Esophagus squamous epithelium (tissue), 5 donors: ENCODE measurements at places on chromosomes 12 and 14.

- no peak for DNase-seq
Measured at GRCh38 chr14:75711105-75711795, 50.2 kb downstream of the TTLL5 start.

DNA sequence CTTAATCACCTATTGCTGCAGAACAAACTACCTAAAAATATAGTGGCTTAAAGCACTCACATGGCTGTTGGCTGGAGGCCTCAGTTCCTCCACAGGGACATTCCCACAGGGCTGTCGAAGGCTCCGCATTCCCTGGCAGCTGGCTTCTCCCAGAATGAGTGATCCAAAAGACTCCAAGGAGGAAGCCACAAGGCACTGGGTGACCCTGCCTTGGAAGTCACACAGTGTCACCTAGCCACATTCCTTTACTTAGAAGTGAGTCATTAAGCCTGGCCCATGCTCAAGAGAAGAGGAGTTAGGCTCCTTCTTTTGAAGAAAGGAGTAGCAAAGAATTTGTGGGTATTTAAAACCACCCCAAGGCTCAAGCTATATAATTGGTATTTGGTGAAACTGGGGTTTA lies 63.9 kb upstream of the MAP1LC3B2 start:
- DNase-seq = no peak

DNA sequence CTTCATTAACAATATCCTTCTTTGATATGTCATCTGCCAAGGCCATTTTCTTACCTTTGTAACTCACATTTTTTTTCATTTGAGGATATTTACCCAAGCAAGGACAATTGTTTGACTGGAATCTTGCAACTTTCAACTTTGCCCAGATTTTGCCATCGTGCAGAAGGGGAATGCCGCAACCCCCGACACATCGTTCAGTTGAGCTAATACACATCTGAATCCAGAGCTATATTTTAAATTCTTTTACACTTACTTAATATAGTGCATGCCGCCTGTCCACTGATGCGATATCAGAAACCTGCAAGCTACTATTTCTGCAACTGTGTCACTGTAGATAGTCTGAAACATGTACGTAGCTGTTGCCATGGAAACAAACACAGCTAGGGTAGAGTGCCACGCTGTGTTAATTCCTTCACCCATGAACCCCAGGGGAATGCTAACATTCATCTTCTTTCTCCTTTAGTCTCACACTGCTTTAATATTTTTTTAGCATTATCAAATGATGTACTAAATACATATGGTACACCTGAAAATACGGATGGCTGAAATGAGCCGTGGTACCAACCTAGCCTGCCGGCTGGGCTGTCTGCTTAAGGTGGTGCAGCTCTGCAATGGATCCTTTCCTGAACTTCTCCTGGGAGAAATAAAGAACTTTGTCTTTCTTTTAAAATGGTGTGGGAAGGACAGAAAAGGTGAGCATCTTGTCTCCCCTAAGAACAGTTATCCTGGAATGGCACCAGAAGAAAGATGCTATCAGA lies 77.0 kb upstream of the FOXN3 start:
- no peak for DNase-seq

DNA sequence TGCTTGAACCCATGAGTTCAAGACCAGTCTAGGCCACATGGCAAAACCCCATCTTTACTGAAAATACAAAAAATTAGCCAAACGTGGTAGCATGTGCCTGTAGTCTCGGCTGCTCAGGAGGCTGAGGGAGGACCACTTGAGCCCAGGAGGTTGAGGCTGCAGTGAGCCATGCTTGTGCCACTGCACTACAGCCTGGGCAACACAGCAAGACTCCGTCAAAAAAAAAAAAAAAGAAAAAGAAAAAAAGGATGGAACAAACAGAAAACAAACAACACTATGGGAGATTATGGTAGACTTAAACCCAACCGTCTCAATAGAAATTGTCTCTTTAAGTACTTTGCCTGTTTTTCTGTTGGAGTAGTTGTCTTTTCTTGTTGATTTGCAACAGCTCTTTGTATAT lies 36.4 kb downstream of the PYM1 start:
- no peak for DNase-seq

- no peak for DNase-seq
Measured at GRCh38 chr12:2259369-2259768, 206.6 kb downstream of the CACNA1C start.

GRCh38 chr12:109147954-109148353 lies 31.6 kb downstream of the ACACB start:
- DNase-seq = no peak

GRCh38 chr14:48452437-48452995 lies 777.1 kb upstream of the MDGA2 start:
- DNase-seq = no peak

DNA sequence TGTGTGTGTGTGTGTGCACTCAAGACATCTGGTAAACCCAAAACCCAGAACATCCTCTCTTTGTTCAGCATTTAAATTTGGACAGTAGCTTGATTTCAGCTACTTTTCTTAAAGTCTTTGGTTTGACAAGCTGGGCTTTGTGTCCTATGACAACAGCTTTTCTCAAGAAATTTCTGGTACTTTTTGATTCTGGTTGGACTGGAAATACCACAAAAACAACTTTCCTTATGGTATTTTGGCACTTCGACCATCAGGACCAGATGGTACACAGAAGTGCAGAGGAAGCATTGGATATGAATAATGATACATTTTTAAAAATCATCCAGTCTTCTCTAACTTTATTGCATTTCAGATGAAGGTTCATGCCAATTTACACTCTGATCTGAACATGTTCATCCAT lies 286.6 kb upstream of the FLRT2 start:
- DNase-seq = no peak

GRCh38 chr12:4535092-4535491 lies 3.6 kb upstream of the RAD51AP1 start:
- DNase-seq = no peak

DNA sequence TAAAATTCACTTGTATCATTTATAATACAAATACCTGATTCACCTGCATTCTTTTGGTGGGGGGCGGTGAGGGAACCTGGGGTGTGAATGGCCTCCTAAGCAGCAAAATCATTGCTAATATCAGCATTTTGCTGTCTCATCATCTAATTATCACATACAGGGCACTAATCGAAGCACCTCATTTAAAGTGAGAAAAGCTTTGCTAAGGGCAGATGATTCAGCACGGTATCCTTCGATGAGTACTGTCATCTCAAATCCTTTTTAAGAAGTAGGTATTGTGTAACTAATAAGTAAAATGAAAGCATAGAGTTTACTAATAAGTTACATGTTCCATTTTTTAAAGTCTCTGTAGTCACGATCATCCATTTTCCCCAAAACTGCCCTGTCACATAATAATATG lies 278.1 kb upstream of the SOX5 start:
- no peak for DNase-seq

- DNase-seq = no peak
Measured at GRCh38 chr14:65959563-65960024, 526.6 kb upstream of the CCDC196 start.

- DNase-seq = no peak
Measured at GRCh38 chr12:120157678-120158077, 36.8 kb downstream of the GCN1 start.

DNA sequence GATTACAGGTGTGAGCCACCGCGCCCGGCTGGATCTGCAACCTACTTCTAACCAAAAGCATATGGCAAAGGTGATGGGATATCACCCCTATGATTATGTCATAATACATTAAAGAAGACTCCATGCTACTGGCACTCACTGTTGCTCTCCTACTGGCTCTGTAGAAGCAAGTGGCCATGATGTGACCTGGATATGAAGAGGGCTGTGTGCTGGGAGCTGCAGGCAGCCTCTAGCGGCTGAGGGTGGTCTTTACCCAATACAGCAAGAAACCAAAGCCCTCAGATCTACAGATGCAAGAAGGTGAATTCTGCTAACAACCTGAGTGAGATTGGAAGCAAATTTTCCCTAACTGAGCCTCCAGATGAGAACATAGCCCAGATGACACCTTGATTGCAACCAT lies 34.2 kb upstream of the TRIM9 start:
- no peak for DNase-seq

GRCh38 chr12:868722-869121 lies 80.8 kb downstream of the RAD52 start:
- DNase-seq = no peak

GRCh38 chr12:1502379-1502720 lies 92.0 kb downstream of the FBXL14 start:
- DNase-seq = no peak

DNA sequence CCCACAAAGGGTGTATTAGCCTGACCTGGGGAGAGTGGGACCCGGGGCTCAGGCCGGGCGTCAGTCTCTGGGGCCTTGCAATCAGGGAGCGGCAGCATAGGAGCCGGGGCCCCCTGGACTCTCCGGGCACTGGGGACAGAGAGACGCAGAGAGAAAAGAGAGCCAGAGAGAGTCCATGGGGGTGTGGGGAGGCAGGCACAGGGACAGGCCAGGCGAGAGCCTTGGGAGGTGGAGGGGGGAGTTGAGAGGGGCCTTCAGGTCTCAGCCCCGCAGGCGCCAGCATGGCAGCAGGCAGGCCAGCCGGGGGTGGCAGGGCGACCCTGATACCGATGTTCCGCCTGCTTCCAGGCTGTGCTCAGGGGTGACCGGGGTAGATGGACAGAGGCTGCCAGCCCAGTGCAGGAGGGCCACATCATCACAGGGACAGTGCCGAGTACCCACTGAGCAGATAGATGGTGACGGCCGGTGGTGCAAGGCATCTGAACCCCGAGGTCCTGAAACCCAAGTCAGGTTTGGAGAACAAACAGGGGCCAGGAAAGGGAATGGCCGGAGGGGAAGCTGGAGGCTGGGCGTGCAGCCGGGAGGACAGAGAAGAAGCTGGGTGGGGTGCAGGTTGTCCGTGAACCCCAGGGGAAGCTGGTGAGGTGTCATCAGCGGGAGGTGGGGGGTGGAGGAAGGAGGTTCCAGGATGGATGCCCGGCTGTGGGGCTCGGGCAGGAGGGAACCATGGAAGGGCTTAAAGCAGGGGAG lies 2.9 kb downstream of the EXOC3L4 start:
- DNase-seq = no peak

GRCh38 chr12:47992776-47993175 lies 11.5 kb downstream of the COL2A1 start:
- no peak for DNase-seq
